ENCODE measurements at places on chromosomes 5 and 9.

DNA sequence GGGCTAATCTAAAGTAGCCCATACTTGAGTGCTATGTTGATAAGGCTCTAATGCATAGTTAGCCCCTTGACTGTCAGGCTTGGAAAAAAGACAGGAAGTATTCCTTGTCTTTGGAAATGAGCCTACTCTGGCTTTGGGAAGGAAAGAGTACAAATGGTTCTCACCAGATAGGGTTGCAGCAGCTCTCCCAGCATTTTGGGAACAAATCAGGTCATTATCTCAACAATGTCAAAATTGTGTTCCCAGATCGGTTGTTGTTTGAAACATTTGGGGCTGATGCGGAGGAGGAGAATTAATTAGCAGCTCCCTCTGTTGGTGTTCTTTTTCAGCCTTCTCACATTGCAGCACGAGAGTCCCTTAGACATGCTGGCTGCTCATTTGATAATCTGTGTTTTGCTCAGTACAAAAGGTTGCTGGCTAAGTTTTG lies 294.7 kb upstream of the DMRT1 start:
- peak; percentile 86 for DNase-seq

GRCh38 chr5:133873449-133873848 lies 95.0 kb downstream of the C5orf15 start:
- DNase-seq, result no peak

DNA sequence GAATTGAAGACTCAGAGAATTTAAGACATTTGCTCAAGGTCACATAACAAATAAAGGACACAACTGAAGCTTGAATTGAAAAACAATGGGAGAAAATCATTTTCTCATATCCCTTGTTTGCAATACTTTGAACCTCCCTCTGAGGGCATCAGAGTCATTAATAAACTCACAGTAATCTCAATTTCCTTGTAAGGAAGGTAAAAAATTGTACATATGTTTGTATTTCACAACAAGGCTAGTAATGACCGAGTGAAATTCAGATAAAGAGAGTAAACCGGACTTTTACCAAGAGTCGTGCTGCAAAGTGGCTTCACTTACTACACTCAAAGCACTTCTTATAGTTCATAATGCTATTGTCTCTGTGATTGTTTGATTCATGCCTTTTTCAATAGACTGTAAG lies 665.0 kb downstream of the NR2F1-AS1 start:
- peak; percentile 21 for DNase-seq

DNA sequence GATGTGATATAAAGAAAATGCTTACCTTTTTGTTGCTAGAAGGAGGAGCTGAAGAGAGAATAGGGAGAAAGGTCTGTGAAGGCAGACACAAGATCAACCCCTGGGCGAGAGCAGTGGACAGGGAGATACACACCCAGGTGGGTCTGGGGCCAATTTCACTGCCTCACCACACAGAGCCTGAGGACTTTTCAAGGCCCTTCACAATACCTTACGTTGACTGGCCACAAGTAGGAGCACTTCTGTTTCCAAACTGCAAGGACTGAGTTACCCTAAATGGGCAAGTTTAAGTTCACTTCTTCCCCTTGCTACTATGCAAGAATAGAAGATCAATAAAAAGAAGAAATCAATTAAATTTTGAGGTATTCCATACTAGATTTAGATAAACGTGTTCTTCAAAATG lies 174.5 kb upstream of the SLC12A2 start:
- peak; percentile 23 for DNase-seq

GRCh38 chr9:88313364-88314220 lies 74.7 kb upstream of the SPIN1 start:
- no peak for DNase-seq

DNA sequence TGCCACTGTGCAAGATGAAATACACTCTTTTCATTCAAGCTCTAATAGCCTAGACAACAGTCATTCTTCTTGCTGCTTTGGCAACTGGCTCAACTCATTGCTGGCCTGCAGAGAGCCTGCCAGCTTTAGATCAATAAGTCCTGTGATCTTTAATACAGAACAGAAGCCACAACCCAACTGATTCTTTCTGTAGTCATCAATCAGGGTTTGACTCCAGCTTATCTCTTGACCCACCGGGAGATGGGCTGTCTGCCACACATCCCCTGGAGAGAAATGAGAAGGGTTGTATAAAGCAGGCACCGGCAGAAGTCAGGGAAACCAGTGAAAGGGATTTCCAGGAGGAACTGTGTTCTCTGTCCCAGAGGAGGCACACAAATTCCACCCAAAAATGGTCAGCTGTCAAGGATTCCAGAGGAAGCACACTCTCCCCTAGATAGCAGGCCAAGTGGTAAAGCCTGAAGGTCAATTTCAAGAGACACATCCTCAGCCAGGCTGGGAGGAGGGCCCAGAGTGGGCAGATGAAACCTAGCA lies 24.5 kb downstream of the LHFPL2 start:
- DNase-seq, result peak; percentile 32
